Thoracic aorta endothelial cell (primary cell): ENCODE measurements at places on chromosomes 6 and 20. TPM values are rescaled to one million over a fixed set of nuclear protein-coding genes. Genes with fewer than 3 reads are reported as not detected.

FAM209A gene
- total RNA-seq: not detected in 2 replicates

KHDRBS2 gene
- not detected in 2 replicates for total RNA-seq

CD24 gene
- total RNA-seq: 1.1 and 1.7 TPM in 2 replicates

SLC22A7 gene
- total RNA-seq: not detected in 2 replicates

CFAP206 gene
- total RNA-seq: 0.50 and 0.53 TPM in 2 replicates

SLC22A16 gene
- total RNA-seq: not detected in 2 replicates
